ENCODE measurements at places on chromosomes 1 and 21.

DNA sequence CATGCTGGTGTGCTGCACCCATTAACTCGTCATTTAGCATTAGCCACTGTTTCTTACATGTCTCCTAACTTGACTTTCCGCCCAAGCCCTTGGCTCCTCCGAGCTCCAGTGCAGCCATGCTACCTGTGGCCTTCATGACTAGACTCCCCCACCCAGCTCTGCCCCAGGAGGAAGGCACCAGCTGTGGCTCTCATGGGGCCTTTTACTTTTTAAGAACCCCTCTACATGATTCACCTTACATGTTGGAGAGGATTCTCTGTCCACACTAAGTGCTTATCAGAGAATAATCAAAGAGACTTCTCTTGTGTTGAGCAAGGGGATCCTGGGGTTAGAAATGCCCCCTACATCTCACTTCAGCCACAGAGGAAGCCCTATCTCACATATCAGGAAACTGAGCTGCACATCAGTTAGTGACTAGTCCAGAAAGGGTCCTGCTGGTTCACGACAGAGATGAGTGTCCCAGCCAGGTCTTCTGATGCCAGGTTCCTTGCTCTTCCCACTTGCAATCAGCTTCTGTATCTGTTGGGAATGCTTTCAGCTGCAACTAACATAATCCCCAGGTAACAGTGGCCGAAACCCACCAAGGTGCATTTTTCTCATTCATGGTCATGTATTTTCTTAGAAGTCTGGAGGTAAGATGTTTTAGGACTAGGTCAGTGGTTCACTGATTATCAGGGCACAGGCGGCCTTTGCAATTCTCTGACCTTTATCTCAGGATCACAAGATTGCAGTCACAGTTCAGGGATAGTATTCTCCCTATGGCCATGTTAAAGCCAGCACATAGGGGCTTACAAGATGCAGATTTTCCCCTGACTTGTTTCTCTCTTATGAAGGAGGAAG is 45.9 kb downstream of the KLHDC7A start:
- DNase-seq, result no peak

- no peak for DNase-seq
Measured at GRCh38 chr1:35717911-35718476, 690 bp downstream of the C1orf216 start.

- DNase-seq, result peak; percentile 64
Measured at GRCh38 chr21:45537111-45537745, 5.0 kb downstream of the SLC19A1 start.

DNA sequence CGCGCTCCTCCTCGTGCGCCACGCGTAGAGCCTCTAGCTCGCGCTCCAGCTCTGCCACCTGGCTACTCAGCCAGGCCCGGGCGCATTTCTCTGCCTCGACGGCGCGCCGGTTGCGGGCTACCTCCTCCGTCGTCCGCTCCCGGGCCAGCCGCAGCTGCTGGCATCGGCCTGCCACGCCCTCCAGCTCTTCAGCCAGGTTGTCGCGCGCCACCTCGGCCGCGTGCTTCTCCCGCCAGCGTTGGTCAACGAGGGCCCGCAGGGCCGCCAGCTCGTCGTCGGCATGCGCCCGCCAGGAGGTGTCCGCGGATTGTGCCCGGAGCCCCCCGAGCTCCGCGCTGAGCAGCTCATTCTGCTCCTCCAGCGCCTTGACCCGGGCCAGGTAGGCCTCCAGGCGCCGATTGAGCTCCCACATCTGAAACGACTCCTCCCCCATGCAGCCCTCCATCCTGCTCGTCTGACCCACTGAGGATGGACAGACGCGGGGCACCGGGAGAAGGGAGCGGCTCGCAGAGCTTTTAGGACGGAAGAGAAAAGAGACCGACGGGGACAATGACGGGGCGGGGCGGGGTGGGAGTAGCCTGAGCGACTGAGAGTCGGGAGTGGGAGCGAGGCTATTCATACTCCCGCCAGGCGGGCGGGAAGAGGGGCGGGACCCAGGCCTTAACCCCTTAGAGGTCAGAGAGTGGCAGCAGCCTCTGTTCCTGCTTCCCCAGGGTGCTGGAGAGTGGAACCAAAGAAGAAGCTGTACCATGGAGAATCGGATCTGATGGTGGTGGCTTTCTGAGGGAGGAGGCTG is at the start of gene NES:
Gene NES (minus strand): TSS at position 588 of the 796 bp plus-strand sequence. CDS start 143 bp downstream, at position 445.
- no peak for DNase-seq

GRCh38 chr1:150780510-150780909 is 14.9 kb upstream of the CTSS start:
- no peak for DNase-seq

GRCh38 chr1:210144736-210145135 is 87.9 kb upstream of the SERTAD4 start:
- no peak for DNase-seq

Data from type B pancreatic cell (in vitro differentiated cells).